Kasumi-1 (cell line): ENCODE measurements at places on chromosomes 6 and 20.
A peak's percentile ranks its signal among the peaks of the same experiment; 100 is the strongest.

DNA sequence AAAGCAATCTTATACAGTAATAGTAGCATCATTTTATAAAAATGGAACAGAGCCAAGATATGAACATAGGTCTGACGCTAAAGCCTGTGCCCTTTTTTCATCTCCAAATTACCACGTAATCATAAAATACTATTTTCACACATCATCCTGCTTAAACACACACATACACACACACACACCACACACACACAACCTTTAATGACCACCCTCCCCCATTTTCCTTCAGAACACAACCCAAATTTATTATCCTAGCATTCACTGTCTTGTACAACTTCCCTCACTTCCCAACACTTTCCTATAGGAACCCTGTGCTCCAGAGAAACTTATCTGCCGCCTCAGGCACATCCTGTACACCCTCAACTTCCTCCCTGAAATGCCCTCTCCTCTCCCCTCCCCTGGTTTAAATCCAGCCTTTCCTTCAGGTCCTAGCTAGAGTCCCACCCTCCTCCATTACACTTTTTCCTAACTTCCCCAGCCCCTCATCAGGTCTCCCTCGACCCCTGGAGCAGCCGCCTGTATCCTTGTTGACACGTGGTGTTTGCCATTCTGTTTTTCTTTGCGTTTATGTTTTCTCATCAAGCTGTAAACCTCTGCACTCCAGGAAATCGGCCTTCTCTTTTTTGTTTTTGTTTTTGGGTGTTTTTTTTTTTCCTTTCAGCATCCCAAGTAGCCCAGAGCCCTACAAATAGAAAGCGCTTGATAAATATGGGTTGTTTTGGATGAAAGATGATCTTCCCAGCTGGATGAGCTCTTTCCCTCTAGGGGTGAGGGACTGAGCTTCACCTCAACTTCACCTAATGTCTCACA lies 968 bp upstream of the MMP24 start:
- no peak for DNase-seq

DNA sequence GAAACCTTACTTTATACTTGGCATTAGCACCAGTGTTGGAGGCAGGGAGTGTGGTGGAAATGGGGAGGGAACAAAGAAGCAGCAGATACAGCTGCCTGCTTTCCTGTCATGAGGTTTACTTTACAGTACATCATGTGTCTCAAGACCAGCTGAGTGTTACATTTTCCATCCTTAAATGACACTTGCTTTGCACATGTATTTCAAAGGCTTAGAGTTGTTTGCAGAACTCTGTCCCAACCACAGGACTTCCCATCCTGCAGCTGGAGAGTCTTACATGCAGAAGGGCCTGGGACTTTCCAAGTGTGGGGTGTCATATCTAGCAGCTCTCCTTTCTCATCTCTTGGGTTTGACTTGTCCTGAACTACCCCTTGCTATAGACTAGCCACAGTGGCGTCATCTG lies 395.9 kb downstream of the DHX35 start:
- DNase-seq: no peak

DNA sequence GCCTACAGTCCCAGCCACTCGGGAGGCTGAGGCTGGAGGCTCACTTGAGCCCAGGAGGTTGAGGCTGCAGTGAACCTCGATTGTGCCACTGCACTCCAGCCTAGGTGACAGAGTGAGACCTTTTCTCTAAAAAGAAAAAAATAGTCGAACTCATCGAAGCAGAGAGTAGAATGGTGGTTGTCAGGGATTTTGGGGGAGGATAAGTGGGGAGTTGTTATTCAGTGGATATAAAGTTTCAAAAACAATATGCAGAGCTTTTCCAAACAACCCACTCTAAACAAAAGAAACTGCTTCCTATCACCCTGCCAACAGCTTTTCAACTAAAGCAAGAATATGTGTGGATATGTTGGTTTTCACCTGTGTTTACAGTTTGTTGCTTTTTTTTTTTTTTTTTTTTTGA lies 11.6 kb upstream of the MAK start:
- DNase-seq: no peak

DNA sequence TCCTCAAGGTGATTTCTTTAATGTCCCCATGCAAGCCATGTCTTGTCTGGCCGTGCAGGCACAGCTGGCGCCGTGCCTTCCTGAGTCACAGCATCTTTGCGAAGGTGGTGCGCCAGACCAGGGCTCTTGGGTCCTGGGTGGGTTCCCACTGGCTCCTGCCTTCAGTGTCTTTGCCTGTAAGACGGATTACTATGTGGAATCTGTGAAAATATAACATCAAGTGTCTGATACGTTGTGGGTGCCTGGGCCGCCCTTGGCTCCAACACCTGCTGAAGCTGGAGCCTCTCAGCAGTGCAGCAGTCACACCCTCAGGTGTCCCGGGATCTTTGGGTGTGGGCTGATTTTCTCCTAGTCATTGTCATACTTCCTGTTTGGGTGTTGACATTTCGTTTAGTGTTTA lies 3.2 kb downstream of the OSBPL2 start:
- DNase-seq: no peak

GRCh38 chr6:394641-395289 lies 3.2 kb downstream of the IRF4 start:
- DNase-seq: no peak

DNA sequence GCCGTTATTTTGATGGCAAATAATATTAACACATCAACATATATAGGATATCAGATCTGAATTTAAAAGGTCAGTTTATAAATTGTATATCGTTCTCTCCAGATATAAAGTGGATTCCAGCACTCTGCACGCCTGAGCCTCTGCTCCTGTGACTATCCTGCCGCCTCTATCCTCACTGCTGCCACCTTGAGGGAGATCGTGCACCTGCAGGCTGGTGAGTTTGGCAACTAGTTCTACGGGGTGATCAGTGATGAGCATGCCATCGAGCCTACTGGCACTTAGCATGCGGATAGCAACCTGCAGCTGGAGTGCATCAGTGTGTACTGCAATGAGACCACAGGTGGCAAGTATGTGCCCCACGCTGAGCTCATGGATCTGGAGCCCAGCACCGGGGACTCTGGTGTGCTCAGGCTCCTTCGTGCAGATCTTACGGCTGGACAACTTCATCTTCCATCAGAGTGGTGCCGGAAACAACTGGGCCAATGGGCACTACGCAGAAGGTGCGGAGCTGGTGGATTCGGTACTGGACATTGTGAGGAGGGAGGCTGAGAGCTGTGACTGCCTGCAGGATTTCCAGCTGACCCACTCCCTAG lies 84.9 kb downstream of the FBXO5 start:
- peak; percentile 65 for DNase-seq

GRCh38 chr20:44536175-44536574 lies 14.3 kb upstream of the SERINC3 start:
- DNase-seq: peak; percentile 18

- peak; percentile 77 for DNase-seq
These were observed 191.0 kb downstream of the BACH2 start for GRCh38 chr6:90105506-90106170.

DNA sequence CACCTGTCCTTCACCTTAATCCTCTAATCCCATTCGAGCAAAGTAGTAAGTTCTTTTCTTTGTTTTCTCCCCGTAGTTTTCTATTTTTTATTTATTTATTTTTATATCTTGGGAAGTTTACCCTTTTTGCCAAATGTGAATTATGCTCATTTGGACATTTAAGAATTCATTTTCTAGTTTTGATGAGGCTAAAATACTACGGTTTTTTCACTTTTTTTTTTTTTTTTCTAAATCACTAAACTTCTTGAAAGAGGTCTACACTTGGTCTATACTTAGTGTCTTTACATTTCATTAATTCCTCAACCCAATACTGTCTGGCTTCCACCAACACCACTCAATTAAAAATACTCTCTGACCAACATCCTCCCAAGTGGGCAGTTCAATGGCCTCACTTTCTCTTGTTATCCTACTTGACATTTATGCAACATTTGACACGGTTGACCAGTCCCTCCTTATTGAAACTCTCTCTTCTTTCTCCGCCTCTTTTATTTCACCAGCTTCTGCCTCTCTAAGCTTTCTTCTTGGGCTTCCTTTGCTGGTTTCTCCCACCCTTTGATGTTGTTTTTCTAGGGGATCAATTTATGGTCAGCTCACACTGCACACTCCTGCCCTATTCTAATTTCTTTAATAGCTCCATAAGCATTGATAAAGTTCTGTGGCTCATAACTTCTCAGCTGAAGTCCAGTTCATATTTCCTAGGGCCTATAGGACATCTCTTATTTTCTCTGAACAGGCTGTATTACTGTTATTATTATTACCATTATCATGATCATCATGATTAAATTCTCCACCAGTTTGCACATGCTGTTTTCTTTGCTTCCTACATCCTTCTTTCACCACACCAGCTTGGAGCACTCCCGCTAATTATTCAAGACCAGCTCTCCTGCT lies 72.6 kb upstream of the CITED2 start:
- no peak for DNase-seq

DNA sequence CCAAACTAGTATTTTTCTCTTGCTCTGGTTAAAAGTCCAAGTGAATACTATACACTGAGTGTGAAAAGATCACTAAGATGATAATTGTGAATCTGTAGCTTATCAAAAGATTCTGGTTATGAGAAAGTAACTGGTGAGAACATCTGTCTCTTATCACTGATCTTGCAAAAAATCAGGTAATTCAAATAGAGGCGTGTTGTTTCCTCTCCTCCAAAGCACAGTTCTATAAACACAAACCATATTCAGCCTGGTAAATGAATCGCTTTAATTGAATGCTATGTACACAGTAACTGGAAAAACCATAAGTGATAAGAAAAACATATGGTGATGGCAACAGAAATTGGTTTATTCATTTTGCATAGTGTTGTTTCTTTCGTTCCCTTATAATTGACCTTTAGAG lies 161.0 kb downstream of the RALGAPA2 start:
- DNase-seq: no peak

GRCh38 chr6:144330017-144330987 lies 45.2 kb downstream of the UTRN start:
- DNase-seq: no peak

GRCh38 chr20:49346682-49347081 lies 68.8 kb upstream of the ZNFX1 start:
- no peak for DNase-seq

- DNase-seq: no peak
These were observed 112.1 kb downstream of the FARS2 start for GRCh38 chr6:5373430-5373829.

GRCh38 chr6:132482581-132482980 lies 30.3 kb downstream of the STX7 start:
- DNase-seq: no peak

DNA sequence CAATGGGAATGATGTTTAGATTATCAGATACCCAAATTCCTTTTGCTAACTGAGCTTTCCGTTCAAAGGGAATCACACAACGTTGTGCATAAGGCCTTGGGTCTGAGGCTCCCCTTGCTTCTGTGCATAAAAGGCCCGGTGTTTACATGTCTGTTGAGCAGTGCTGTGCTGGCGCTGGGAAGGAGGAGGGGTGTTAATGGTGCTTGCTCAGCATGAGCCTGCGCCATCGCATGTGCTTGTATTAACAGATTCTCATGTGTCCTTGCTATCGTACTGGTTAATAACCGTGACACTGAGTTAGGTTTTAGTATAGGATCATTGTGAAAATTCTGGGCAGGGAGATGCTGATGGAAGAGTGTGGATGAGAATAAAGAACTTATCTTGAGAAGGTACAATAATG lies 62.3 kb upstream of the TRAF3IP2 start:
- DNase-seq: no peak

DNA sequence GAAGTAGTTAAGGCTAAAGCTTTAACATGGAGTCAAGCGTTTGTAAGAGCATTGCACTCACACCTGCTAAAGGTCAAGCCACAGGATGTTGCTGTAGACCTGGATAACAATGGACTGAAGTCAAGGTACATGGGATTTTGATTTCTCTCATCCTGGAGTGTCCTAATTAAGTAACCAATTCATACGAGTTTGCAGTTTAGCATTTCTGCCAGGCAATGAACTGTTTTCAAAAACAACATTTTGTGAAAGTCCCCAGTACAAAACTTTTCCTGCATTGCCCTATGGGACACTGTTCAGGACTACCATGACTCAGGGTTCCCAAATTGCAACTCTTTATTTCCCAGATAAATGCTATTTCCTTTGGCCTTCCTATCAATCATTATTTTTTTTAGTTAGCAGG lies 17.4 kb upstream of the SIRPB1 start:
- no peak for DNase-seq

DNA sequence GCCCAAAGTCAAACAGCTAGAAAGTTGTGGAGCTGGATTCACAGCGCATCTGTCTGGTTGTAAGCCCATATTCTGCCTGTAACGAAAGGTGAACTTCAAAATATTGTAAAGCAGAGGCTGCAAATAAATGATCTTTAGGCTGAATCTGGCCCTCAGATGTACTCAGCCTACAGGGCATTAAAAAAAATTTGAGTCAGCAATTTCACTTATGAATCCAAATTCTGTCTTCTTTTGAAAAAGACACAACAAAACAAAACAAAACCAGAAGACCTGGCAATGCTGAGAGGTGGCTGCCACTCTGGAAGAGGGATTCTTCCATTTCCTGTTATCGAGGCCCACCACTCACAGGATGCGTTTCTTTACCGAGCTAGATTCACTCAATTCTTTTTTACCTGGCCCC lies 7.1 kb downstream of the LAMA4 start:
- no peak for DNase-seq

- no peak for DNase-seq
These were observed 5.2 kb downstream of the C20orf204 start for GRCh38 chr20:64041040-64041780.

DNA sequence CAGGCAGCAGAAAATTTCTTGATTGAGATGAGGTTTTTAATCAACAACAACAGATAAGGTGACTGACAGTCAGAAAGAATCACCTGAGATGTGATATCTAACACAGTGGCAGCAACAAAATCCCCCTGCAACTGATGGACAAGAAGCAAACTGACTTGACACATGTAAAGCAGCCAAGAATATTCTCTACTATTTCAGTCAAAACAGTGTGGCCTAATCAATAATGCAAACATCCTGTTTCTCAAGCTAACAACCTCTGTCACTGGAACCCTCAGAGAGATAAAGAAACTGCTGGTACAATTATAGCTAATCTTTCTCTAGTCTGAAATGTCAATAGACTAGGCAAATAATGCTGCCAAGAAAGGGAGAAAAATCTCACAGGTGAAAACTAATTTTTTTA lies 4.6 kb upstream of the CGA start:
- DNase-seq: no peak

GRCh38 chr6:160273750-160274149 lies 15.1 kb upstream of the SLC22A2 start:
- no peak for DNase-seq
